Midbrain (tissue), 1 donor: ENCODE measurements at places on chromosomes 4 and X.

DNA sequence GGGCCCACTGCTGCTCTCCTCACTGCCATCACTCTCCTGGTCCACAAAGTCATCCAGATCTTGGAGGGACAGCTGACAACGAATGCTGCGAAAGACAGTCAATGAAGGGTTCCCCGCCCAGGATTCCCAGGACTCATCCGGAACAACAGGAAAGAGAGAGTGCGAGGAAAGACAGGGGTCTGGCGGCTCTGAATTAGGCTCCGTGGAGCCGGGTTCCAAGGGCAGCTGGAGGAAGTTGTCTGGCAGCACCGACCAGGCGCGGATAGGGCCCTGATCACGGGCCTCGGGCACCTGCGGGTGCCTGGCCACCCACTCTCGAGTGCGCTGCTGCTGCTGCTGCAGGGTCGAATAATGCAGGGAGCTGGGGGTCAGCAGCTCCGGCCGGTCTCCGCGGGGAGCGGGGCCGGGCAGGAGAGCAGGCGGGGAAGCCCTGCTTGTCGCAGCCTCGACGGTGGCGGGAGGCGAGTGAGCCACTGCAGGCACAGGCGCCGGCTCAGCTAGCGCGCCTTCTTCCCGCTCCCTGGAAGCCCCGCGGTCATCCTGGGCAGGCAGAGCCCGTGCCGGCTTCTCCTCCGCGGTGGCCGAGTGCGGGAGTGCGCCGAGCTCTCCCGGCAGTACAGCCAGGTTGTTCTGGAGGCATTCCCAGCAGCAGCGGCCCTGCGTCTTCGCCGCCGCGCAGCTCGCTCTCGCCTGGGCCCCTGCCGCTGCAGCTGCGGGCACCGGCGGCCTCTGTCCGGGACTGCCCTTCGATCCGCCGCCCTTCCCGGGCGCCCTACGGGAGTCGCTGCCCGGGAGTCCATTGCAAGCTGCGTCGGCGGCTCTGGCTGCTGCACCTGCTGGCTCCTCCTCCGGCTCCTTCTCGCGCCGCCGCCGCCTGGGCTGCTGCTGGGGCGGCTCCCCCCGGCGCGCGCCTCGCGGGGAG, 1.1 kb downstream of the SOWAHB start:
- no peak for DNase-seq

DNA sequence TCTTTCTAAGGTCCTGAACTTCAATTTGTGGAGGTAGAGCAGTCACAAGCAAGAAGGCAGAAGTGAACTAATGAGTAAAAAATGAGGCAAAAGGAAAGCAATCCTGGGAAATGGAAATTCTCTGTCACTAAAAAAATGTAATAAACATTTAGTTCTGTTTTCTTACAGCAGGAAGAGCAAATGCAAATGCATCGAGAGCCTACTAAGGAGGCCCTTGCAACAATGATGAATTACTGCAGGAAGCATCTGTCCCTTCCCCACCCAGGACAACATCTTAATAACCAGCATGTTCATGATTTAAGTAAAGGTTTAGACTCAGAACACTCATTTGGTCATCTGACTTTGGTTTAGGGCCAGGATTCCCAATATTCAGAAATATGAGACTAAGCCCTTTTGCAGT, 341.4 kb upstream of the NOCT start:
- no peak for DNase-seq

GRCh38 chr4:26909369-26909768, 48.7 kb downstream of the STIM2 start:
- DNase-seq = no peak

DNA sequence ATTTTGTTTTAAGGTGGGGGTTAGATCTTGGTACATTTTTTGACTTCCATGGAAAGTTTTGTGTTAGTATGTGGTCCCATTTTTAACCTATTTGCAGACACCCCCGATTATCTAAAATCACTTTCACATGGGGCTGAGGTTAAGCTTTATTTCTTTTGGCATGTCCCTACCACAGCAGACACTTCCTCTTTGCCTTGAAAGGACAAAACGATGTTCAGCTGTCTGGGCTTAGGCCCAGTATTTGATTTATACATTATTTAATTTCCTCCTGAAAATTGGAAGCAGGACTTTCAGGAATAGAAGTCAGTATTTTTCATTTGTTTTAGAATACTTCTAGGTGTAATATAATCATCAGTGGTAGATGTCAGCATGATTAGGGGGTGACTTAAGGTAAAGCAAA, 112.4 kb upstream of the SPRY1 start:
- DNase-seq = no peak

DNA sequence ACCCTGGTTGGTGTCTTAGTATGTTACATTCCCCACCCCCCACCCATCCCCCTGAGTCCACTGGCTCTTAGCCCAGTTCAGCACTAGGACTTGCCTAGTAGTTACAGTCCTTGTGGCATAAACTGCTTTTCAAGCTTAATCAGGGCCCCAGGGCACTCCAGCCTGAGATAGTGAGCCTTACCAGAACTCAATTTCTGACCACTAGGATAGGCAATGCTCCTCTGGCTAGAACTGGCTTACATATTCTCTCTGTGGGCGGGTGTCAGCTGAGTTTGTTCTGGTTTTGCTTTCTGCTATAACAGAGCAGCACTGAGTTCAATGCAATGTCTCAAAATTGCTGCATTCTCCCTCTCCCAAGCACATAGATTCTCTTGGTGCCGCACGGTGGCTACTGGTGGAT, 391.4 kb upstream of the DIPK2B start:
- no peak for DNase-seq

DNA sequence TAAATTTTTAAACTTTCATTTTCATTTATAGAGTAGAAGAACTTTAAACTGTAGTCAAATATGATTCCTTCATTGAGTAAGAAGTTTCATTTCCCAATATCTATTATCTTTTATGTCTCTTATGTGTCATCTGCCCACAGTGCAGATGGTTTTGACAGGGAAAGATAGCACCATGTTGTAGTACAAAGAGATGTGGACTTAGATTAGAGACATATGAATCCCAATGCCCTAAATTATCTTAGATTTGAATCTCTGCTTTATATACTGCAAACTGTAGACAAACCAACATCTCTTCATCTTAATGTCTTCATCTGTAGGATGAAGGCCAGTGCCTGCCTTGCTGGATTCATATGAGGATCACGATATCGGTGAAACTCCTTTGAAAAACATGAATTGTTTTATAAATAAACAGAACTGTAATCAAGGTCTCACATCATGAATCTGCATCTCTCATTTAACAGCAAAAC, 217.5 kb downstream of the BANK1 start:
- DNase-seq = no peak

- no peak for DNase-seq
These were observed 36.2 kb upstream of the ATP6AP2 start for GRCh38 chrX:40544343-40545266.

- DNase-seq = no peak
These were observed 181.4 kb downstream of the AMELX start for GRCh38 chrX:11474576-11474975.

- DNase-seq = no peak
These were observed 11.3 kb upstream of the PCYT1B start for GRCh38 chrX:24658421-24658820.

- no peak for DNase-seq
These were observed 412.2 kb upstream of the FAT1 start for GRCh38 chr4:187135878-187136277.

GRCh38 chr4:154425514-154425913, 66.1 kb downstream of the DCHS2 start:
- DNase-seq = no peak

DNA sequence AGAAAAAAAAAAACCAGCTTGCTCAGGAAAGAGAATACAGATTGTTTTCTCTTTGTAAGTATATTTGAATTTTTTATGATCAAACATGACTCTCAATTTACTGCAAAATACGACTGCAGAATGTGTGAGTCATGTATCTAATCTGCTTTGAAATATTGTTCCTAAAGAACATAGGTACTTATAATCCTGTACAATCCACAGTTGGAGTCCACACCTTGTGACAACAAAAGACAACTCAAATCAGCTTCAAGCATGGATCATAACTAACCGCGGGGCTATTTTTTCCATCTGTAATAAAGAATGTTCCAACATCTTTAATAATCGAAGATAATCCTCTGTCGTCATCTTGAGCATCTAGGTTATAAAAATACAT, 77.8 kb upstream of the STIM2 start:
- DNase-seq = no peak
